ENCODE measurements at places on chromosomes 2 and 18.

GRCh38 chr18:12911025-12911928 is 27.2 kb upstream of the PTPN2 start:
- DNase-seq: no peak

DNA sequence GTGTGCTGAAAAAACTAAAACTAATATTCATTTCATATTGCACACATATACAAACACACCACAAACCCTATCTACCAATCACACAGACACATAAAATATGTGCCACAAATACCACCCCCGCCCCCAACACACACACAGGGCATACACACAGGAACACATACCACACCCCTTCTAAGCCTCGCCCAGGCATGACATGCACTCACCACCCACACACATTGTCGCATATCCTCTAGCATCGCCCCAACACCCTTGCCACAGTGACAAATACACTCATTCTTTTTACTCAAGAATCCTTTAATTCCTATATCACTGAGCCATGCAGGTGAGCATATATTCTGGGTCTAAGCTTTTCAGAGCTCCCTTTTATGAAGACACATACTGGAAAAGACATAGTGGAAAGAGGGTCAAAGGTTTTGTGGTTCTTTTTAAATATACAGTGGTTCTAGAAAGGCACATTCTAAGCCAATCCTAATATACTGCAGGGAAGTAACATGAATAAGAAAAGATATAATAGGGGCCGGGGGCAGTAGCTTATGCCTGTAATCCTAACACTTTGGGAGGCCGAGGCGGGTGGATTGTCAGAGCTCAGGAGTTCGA is 24.5 kb upstream of the LCLAT1 start:
- no peak for DNase-seq

GRCh38 chr2:27638037-27638637 is 9.3 kb downstream of the GPN1 start:
- no peak for DNase-seq

GRCh38 chr18:50830544-50830943 is 10.7 kb upstream of the MRO start:
- no peak for DNase-seq

GRCh38 chr2:54666634-54667265 is 56.7 kb upstream of the EML6 start:
- no peak for DNase-seq

GRCh38 chr2:145356056-145356455 is 836.1 kb upstream of the ZEB2 start:
- DNase-seq: no peak

GRCh38 chr2:122486705-122487415 is 731.4 kb downstream of the TSN start:
- DNase-seq: no peak

DNA sequence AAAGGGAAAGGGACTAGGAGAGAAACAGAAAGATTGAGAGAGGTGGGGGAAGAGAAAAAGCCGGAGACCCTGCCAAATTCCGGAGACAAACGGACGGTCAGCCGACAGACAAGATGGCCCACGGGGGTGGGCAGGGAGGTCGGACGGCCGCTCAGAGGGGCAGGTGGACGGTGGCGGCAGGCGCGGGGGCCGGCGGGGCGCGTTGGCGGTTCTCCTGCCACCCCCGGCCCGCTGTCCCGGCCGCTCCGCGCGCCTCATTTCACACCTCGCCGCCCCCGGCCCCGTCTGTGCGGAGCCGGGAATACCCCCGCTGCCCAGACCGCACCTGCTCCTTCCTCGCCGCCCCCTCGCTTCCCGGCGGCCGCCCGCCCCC is 935 bp downstream of the SLC30A3 start:
- no peak for DNase-seq

DNA sequence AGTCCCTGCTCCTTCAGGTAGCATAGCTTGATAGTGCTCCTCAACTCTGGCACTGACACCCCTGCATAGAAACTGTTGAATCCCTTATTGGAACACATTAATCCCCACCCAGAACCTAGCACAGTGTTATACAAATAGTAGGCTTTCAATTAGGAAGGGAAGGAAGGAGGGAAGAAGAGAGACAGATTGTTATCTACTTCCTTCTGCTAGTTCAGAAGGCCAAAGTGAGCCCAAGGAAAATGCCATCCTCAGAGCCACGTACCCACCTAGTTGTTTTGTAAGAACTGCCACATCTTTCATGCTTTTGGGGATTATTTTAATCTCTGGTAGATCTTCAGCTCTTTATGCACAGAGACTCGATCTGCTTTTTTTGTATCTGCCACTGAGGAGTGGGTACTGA is 75.1 kb downstream of the CLHC1 start:
- no peak for DNase-seq

- DNase-seq: no peak
These were observed 156.4 kb downstream of the SEPTIN10 start for GRCh38 chr2:109457366-109457765.

- peak; percentile 90 for DNase-seq
These were observed 65.1 kb downstream of the MBP start for GRCh38 chr18:77067291-77068061.

GRCh38 chr18:10202845-10203321 is 251.6 kb upstream of the APCDD1 start:
- no peak for DNase-seq

GRCh38 chr2:100321866-100322820 is at the start of gene LONRF2:
Gene LONRF2 (minus strand): TSS chr2:100322501. CDS start chr2:100322093, 408 bp downstream.
- DNase-seq: no peak

GRCh38 chr18:6571239-6571602 is 156.5 kb upstream of the L3MBTL4 start:
- DNase-seq: no peak

- DNase-seq: no peak
These were observed 1.1 kb upstream of the TTR start for GRCh38 chr18:31590570-31590969.

- DNase-seq: no peak
These were observed 17.6 kb downstream of the WNT10A start for GRCh38 chr2:218898109-218898878.

- DNase-seq: no peak
These were observed 358.0 kb downstream of the HRH4 start for GRCh38 chr18:24818441-24818840.

GRCh38 chr2:47531378-47532042 is 128.6 kb downstream of the MSH2 start:
- no peak for DNase-seq

DNA sequence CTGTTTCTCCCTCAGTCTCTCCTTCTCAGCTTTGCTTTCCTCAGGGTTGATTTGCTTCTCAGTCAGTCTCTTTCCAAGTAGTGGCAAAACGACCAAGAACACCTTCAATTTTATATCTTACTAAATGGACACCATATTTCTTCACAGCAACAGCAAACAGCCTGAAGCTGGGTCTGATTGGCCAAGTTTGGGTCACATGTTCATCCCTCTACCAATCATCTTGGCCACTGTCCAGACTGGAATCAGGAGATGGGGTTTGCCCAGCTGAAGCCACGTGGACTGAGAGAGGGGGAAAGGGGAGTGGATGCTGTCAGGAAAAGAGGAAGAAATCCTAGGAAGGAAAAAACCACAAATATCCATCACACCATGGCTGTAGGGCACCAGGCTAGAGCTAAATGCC is 42.0 kb upstream of the ACMSD start:
- DNase-seq: no peak

DNA sequence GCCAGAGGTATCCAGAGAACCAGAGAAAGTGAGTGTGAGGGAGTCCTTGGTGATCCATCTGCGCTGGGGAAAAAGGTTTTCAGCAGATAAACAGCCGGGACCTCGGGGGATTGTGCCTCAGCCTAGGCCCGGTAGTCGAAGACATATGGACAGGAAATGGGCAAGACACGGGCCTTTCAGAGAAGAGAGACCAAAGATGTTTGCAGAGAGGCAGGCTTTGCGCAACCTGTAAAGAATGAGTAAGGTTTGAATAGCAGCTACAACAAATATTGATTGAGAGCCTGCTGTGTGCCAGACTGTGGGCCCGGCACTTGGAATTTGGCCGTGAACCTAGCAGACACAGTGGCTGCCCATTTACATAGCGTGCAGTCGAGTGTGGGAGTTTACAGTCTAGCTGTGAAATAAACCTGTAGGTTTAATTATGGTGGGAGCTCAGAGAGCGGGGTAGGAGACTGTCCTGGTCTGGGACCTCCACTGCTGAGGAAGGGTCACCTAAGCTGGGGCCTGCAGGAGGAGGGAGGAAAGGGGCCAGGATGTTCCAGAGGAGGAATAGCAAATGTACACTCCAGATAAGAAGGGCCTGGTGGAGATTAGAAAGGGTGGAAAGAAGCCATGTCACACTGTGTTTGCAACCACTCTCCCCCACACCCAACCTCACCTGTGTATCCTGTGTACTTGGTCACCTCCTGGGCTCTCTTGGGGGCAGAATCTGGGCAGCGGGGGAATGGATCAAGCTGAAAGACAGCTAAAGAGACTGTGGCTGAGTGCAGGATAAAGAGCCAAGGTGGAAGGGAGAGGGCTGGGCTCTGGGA is 3.0 kb downstream of the SH2D6 start:
- peak; percentile 83 for DNase-seq

DNA sequence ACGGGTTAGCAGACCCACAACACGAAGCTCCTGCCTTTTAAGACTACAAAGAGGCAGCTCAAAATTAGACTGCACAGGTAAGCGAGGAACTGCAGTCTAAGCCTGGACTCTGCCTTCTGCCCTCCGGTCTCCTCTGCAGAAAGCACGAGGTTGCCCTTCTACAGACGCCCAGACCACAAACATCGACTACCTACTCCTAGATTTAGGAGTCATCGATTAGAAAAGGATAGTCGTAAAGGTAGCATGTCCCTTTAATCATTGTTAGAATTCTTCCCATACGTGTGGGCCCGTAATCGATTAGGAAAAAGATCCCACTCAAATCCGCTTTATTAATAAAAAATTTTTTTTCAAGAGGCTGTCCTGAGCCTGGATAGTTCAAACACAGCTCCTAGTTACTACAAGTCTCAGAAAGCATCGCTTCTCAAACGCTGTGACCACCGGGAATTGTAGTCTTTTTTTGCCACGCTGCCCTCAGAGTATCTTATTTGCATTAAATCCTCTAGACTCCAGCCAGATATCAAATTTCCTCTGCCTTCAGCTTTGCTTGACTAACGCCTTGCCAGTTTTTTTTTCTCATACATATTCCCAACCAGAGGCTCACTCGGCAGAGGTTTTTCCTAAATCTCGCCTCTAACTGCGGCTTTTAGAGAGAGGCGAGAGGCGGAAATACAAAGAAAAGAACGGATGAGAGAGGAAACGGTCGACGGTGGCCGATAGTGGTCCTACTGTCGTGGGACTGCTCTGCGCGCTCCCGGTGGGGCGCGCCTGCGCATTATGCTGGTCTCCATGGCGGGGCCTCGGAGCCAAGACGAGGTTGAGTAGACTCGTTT is at the start of the genes CARF and WDR12:
TSS of gene CARF (plus strand) at position 764 of the 830 bp plus-strand sequence. CDS start 29,628 bp downstream, outside the sequence.
TSS of gene WDR12 (minus strand) at position 162 of the 830 bp plus-strand sequence. CDS start 197 bp downstream, outside the sequence.
- DNase-seq: peak; percentile 92

DNA sequence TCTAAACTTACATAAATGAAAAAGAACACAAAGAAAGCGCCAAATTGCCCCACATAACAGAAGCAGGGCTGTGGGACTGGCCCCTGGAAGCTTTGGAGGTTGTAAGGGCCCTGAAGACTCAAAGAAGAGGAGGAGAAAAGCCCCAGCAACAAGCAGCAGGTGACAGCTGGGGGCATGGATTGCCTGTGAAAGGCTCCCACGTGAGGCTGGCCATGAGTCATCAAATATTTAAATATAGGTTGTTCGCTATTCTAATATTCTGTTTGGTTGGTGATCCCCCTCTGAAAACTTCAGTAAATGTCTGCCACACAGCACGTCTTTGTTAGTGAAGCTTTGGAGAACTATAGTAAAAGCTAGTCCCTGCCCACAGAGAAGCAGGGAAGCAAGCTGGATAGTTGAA is 132.4 kb downstream of the MREG start:
- no peak for DNase-seq

GRCh38 chr2:158184001-158184400 is 82.3 kb downstream of the UPP2 start:
- DNase-seq: no peak

DNA sequence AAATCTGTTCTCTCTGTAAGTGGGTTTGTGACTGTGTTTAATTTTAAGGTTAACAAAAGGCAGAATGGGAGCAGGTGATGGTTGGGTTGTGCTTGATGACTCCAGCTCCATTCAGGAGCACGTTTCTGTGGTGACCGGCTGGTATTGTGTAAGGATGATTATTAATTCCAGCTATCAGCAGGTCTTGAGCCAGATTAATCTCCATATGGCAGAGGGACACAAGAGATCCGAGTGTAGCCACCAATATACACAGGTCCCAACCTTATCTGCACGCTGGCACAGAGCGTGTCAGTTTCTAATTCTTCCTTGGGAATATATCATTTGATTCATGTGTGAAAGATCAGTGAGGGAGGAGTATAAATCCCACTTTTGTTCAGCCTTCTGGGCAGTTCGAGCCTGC is 199.0 kb upstream of the DCC start:
- DNase-seq: no peak

GRCh38 chr2:118000041-118000440 is 13.8 kb downstream of the CCDC93 start:
- DNase-seq: no peak

DNA sequence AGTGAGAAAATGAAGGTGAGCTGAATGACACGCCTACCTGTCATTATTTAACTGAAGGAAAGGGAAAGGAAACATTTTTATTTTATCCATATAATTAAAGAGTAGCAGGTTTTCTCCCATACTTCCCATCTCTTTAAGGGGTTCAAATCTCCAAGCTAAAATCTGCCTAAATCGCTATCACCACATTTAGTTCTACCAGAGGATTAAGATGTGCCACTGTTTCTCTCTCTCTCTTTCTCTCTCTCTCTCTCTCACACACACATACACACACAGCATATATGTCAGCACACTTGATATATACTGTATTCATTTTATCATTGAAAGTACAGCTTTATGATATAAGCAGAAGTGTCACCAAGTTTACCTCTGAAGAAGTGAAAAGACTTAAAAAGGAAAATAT is 3.1 kb downstream of the WIPF1 start:
- DNase-seq: no peak

DNA sequence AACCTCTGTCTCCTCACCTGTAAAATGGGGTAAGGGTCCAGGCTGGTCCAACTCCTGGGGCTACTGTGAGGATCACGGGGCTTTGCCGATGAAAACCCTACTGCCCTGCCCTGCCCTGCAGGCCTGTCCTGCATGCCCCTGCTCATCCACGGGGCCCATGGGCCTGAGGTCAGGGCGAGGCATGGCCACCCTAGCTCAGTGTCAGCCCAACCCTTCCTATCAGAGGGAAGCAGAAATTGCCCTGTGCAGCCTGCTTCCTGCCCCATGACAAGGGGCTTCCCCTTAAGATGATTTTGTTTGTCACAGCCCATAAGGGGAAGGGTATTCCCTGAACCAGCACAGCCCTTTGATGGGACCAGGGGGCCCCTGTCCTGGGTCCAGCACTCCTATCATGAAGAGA is 353.6 kb upstream of the ID2 start:
- DNase-seq: no peak

Measured in Panc1 (cell line).